AML-193 (cell line): ENCODE measurements at places on chromosomes 4 and X.

DNA sequence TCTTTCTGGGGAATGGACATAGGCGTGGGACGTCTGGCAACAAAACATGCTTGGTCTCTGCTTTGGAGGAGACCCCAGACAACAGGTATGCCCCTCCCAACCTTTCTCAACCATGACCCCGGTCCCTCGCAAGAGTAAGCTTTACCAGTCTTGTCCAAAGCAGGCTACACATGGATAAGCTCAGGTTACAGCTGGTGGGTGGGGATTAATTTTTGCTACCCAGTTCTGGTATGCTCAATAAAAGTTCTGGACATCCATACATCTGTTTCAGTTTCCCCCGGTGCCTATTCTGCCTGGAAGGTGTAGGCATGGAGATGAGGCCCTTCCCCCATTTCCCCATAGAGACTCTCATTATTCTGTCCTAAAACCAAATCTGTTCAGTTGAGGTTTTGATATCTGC, 54.5 kb upstream of the NOCT start:
- no peak for DNase-seq

GRCh38 chr4:7335344-7336066, 99.2 kb downstream of the PSAPL1 start:
- DNase-seq, result peak; percentile 6

GRCh38 chrX:113305496-113305895, 464.9 kb upstream of the AMOT start:
- DNase-seq, result no peak

DNA sequence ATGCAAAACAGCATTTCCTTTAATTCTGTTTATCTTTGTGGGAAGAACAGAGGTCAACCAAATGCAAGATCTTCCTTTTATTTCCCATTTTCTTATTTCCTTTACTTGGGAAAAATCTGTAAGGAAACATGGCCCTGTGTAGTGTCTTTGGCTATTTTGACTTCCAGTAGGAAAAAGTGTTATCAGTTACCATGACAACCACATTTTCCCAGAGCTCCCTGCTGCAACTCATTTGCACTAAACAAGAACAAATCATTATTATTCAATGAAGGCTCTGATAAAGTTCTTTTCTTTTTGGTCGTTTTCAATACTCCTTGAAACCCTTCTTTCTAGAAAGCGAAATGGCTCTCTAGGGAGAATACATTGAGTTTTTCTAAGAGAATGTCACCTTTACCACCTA, 117.2 kb upstream of the DDX53 start:
- no peak for DNase-seq

- DNase-seq, result no peak
Measured at GRCh38 chr4:147944670-147945260, 212.9 kb downstream of the ARHGAP10 start.

GRCh38 chr4:102281171-102281839, 64.0 kb downstream of the SLC39A8 start:
- no peak for DNase-seq

DNA sequence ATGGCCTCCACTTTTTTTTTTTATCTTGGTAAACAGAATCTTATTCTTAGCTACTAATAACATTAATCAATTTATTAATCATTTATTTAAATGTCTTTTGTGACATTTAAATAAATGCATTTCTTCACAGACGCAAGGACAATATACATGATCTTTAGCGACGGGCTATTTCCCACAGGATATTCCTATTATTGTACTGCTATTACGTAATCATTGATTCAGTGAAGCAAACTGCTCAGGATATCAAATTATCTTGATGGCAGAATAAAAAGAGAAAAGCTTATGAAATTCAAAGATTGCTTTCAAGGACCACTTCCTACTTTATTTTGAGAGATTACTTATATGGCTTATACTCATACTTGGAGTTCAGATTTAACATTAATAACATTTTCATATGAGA, 114.1 kb downstream of the FAM9B start:
- no peak for DNase-seq

DNA sequence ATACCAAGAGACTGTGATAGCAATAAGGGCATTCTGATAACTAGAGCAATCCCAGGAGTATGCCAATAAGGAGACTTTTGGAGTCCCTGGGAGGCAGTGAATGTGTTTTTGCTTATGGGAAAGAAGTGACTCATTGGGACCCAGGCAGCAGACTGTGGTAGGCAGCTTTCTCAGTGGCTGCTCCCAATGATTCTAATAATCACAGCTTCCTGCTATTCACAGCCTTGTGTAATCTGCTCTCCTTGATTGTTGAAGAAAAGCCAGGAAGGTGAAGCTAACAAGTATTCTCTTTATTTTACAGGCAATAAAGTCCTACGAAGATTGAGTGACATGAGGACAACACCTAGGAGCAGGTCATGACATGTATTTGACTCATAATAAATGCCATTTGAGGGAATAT, 70.3 kb upstream of the DDX60 start:
- no peak for DNase-seq

GRCh38 chrX:105775679-105776078, 46.7 kb upstream of the NRK start:
- DNase-seq, result no peak

DNA sequence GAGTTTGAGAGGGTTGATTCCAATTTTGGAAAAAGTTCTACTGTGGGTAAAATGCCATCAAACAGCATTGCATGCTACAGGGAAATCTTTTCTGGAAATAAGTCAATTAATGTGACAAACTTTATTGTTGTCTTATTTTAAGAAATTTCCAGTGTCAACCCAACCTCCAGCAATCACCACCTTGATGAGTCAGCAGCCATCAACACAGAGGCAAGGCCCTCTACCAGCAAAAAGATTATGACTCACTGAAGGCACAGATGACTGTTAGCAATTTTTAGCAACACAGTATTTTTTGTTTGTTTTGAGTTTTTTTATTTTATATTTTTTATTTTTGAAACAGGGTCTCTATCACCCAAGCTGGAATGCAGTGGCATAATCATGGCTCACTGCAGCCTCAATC, 165.4 kb upstream of the C1QTNF7 start:
- no peak for DNase-seq

- DNase-seq, result no peak
Measured at GRCh38 chr4:13645075-13645474, 17.6 kb upstream of the BOD1L1 start.

GRCh38 chr4:186826846-186827533, 103.3 kb upstream of the FAT1 start:
- DNase-seq, result no peak

DNA sequence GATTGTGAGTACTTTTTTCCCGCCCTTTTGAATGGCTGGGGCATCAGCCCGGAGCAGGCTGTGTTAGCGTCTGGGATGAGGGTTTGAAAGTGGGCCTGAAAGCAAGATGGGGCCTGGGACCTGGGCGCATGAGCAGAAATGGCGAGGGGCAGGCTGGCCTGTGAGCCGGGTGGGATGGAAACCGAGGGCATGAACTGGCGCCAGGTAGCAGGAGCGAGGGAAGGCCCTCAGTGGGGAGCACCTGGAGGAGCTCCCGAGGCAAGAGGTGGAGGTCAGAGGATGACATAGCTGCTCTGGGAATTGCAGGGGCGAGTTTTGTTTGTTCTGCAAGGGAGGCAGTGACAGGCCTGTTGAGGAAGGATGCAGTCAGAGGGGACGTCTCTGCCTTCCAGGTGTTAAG, 68.6 kb downstream of the RGS12 start:
- DNase-seq, result no peak

- no peak for DNase-seq
Measured at GRCh38 chrX:420496-421223, 34.0 kb upstream of the PPP2R3B start.

DNA sequence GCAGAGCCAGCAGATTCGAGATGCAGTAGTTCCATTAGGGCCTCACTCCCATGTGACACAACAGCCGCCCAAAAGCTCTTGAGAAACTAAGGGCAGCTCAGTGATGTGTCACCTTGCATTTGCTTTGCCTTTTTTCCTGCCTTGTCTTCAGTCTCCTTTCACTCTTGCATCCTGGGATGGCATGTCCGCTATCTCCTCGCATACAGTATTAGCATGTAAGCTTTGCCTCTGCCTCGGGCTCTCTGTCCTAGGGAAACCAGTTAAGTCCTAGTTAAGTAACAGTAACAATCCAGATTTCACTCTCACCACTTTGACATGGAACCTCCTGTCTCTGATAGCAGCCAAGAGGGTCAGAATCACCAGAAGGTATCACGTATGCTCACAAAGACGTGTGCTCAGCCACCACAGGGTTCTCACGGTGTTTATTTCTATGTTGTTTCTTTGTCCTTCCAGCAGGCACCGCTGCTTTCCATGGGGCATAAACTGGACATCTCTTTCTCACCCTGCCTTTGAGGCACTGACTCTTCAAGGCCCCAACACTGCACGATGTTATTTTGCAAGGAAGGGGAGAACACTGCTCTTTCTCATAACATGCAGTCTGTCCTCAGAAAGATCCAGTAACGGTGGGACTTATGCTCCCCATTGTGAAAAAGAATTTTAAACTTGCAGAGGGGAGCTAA, 26.7 kb upstream of the SORBS2 start:
- DNase-seq, result no peak

GRCh38 chrX:74251006-74251930, 52.7 kb upstream of the ZCCHC13 start:
- peak; percentile 86 for DNase-seq

- peak; percentile 35 for DNase-seq
Measured at GRCh38 chrX:19839770-19840254, 47.6 kb downstream of the SH3KBP1 start.

DNA sequence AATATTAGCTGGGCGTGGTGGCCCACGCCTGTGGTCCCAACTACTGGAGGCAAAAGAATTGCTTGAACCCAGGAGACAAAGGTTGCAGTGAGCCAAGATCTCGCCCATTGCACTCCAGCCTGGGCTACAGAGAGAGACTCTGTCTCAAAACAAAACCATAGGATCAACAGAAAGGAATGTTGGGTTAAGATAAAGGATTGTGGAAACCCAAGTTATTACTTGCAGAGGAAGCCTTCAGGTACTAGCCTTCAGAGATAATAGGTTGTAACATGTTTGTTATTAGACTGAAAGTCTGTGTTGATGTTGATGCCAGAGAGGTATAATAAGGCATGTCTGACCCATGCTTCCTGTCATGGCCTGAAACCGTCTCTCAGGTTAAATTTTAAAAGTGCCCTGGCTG, 16.9 kb downstream of the SSX5 start:
- DNase-seq, result no peak

DNA sequence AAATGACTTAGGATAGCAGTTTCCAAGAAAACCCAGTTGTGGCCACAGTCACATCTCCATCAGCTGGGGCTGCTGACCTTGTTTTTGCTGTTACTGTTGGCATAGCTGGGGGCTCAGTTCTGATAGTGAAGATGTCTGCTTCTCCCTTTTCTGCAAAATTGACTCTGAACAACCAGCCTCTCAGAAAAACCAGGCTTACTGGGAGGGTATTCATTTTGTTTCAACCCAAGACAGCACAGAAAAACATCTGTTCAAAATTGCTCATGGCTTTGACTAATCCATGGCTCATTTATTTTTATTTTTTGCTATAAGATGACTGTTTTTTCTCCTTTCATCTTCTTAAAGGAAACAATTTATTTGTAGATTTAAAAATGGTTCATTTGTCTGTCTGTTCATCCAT, 53.1 kb downstream of the RASL11B start:
- DNase-seq, result no peak

DNA sequence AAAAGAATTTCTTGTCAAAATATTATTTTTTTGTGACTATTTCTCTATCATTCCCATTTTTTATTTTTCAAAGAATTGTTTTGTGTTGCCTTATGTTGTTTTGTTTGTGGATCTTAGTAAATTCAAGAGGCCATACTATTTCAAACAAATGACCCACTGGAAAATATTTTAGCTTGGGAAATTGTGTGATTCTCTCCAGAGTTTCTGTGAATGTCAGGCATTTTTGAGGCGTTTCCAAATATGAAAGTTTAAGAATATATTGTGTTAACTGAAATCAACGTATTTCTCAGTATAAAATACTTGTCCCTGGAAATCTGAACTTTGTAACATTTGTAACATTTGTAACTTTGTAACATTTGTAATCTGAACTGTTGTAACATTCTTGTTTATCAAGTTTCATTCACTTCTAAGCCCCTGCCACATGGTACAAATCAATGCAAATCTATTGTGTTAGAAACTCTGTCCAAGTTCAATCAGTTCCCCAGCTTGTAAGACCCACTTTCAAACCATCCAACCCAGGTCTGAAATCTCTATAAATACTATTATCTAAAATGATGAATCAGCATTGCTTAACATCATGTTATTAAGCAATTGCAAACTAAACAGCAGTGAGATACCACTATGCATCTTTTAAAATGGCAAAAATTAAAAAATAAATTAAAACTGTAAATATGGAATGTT, 465.4 kb upstream of the GRID2 start:
- no peak for DNase-seq

- no peak for DNase-seq
Measured at GRCh38 chr4:36467670-36468069, 186.3 kb downstream of the DTHD1 start.

DNA sequence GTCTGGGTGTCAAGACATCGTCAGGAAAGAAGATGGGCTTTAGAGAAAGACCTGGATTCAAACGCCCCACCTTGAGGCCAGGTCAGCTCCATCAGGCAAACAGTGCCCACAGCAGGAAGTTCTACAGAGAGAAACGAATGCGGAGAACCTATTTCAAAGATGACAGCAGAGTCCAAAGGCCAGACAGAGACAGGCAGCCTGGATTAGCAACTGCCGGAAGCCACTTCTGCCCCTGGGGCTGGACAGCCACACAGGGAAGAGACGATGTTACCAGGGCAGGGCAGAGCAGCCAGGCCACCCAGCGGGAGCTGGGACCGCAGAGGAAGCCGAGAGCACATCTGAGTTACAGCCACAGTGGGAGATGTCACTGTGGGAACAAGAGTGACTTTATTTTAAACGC, 1.2 kb downstream of the C4orf50 start:
- no peak for DNase-seq

DNA sequence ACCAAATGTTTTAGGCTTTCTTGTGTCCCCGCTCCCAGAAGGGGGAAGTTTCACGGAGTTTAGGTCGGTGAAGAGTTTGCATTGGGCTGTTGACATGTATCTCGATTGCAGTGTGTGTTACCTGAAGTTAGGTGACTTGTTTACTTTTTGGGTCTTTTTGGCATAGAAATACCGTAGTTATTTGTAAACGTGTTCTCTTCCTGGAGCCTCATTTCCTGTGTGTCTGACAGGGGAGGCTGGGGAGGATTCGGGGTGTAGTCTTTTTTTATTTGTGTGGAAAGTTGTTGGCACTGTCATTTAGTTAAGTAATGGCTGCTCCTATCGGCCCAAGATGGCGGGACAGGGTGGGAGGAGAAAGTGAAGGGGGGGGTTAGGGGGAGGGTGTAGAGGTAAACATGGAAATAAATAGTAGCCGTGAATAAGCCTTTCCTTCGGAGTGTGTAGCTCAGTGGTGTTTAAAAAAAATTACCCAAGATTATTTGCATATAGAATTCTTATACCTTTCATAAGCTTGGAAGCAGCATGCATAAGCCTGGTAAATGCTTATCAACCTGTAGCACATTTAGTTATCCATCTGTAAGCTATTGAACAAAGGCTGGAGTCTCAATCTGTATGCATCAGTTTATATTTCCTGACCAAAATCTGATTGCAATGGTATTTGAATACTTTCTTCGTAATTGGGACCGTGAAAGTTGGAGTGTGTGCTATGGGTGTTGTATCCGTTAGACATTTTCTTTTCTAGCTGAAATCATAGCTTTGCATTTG, 1.6 kb downstream of the KDM6A start:
- DNase-seq, result no peak
